H54 (cell line): ENCODE measurements at places on chromosomes 12 and 14.

- no peak for DNase-seq
Observed at GRCh38 chr12:111285200-111285599, 83.7 kb downstream of the PHETA1 start.

- no peak for DNase-seq
Observed at GRCh38 chr12:132619386-132620112, 973 bp downstream of the P2RX2 start.

DNA sequence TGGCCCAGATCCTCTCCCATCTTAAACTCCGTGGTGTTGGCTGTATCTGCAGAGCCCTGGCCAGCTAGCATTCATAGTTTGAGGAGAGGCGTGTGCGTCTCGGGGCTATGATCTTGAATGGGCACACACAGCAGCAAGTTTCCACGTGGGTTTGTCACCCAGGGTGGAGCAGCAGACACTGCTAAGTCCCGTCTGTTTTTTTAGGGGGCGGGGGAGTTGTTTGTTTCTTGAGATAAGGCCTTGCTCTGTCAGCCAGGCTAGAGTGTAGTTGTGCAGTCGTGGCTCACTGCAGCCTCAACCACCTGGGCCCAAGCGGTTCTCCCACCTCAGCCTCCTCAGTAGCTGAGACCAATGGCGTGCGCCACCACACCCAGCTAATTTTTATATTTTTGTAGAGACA lies 20.1 kb upstream of the TEX22 start:
- no peak for DNase-seq

GRCh38 chr14:63644741-63645140 lies 3.1 kb upstream of the WDR89 start:
- DNase-seq: no peak

DNA sequence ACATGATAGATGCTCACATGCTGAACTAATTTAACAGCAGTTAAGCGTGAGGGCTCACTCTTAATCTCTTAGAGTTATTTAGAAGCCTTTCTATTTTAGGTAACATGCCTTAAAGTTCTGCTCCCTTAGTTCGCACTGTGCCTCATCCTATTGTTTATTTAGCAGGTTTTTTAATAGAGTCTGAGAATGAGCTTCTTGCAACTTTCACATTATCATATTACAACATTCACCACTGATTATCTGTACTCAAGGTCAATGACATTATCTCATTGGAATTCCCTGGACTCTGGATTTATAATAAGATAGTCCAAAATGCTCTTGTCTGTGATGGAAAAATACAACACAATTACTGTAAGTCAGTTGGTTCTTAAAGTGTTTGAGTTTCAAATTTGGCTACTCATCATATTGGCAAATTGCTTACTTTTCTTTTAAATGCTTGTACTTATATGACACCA lies 183.6 kb upstream of the SLC38A2 start:
- no peak for DNase-seq

- no peak for DNase-seq
Observed at GRCh38 chr12:57085999-57086492, 2.9 kb upstream of the NAB2 start.
